ENCODE measurements at places on chromosomes 12 and 14.
A peak's percentile ranks its signal among the peaks of the same experiment; 100 is the strongest.

GRCh38 chr12:113088971-113089756 lies 32.6 kb downstream of the DTX1 start:
- DNase-seq: no peak

GRCh38 chr14:103296007-103296406 lies 38.0 kb upstream of the EIF5 start:
- no peak for DNase-seq

DNA sequence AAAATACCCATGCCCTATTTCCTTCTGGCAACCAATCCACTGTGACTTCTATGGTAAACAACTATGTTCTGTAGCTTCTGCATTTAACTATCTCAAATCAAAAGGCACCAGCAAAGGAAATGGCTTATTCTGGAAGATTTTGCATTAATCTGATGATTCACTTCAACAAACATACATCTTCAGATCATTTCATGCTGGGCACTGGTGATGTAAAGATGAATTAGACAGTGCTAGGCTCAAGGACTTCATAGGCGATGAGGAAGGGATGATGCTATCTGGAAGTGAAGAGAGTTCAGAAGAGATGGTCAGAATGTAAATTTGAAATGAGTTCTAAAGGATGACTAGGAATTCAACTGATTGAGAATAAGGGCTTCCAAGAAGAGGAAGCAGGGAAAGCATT lies 363.3 kb downstream of the PAWR start:
- no peak for DNase-seq

DNA sequence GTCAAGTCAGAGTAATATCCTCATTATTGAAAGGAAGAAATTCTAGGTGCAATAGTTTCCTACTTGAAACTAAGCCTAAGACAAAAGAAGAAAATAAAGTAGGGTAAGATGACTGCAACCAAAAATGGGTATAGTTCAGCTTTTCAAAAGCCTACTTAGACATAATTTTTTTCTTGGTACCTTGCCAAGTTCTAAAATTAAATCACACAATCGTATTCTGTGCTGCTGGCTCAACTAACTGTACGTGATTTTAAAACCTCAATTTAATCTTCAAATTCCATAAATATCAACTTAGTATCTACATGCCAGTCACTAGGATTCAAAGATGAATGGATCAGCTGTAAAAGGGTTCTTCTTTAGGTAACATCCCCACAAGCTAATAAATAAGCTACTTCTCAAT lies 56.9 kb downstream of the SCAF11 start:
- no peak for DNase-seq

- no peak for DNase-seq
Measured at GRCh38 chr14:67068251-67068650, 121.0 kb upstream of the GARIN2 start.

DNA sequence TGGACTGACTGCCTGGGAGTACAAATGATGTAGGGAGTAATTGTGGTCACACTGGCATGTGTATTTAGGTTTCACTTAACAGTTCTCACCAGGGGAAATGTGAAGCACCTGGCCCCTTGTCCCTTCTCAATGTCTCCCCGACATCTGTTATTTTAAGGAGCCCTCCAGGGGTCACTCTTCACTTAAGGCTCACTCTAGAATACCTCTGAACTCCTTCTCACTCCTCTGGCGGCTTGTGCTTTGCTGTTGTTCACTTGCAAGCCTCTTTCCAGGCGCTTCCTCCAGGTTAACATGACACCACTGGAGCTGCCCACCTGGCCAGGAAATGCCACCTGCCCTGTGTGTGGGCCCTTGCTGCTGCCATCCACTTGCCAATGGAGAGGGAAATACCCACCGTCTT lies 56.5 kb upstream of the GZMB start:
- DNase-seq: peak; percentile 60

GRCh38 chr12:9730011-9730410 lies 2.9 kb downstream of the CLECL1 start:
- no peak for DNase-seq

- DNase-seq: no peak
Measured at GRCh38 chr12:18151036-18151435, 61.0 kb upstream of the RERGL start.

DNA sequence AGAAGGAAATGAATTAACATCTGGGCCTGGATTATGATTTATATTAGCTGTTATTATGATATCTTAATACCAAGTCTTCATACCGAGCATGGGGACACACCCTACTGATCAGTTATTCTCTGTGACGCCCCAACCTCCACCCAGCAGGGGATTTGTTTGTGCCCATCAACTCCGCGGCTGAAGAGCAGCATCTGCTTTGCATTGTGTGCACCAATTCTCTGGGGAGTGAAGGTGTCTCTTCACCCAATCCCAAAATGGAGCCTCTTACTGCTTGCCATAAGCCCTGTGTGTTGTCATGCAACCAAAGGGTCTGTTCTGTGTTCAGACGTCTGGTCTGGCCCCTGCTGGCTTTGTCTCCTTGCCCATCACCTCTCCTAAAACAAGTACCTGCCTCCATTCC lies 25.4 kb downstream of the DHRS2 start:
- DNase-seq: no peak

DNA sequence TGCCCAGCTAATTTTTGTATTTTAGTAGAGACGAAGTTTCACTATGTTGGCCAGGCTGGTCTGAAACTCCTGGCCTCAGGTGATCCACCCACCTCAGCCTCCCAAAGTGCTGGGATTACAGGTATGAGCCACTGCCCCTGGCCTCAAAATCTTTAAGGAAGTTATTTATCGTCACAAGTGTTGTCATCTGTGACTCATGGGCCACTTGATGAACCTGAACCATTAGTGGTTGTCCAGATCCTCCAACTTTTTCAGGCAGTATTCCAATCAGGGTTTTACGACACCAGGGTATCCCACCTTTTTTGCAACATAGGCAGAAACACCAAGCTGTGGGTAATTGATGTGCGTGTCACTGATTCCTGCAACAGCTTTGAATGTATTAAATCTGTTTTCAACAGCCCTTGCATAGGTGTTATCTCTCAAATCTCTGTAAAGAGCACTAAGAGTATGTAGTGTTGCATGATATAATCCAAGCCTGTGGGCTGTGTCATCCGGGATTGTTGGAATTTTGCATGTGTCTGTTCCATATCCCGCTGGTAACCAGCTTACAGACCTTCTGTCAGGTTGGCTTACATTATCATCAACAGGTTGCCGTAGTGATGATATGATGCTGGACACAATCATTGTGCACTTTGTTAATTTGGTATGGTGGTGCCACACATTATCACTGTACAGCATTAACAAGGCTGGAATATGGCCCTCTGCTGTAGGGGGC lies 79.3 kb upstream of the SCN8A start:
- no peak for DNase-seq

- no peak for DNase-seq
Measured at GRCh38 chr14:33467971-33468370, 482.9 kb downstream of the EGLN3 start.

- no peak for DNase-seq
Measured at GRCh38 chr14:33229269-33229929, 290.7 kb downstream of the NPAS3 start.

- DNase-seq: no peak
Measured at GRCh38 chr12:83893101-83893500, 1019.5 kb downstream of the SLC6A15 start.

- DNase-seq: no peak
Measured at GRCh38 chr14:97874394-97874793, 1077.2 kb downstream of the VRK1 start.

- DNase-seq: no peak
Measured at GRCh38 chr14:34059037-34059924, 108.4 kb upstream of the EGLN3 start.

DNA sequence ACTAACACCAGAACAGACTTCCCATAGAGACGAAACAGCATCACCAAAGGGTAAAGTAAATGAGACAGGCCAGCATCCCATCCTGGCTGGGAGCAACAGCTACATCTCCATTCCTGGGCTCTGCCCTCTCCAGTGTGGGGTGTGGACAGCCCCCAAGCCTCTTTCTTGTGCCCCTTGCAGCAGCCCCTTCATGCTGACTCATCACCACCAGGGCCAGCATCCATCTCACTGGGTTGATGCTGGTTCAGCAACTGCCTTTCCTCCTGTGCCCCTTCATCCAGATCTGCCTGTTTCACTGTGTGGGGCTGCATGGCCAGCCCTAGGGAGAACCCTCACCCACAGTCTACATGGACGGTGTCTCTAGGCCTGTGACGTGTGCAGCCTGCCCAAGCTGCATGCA lies 569.1 kb upstream of the TBX3 start:
- no peak for DNase-seq

- DNase-seq: no peak
Measured at GRCh38 chr12:87259391-87259790, 769.8 kb downstream of the C12orf50 start.

GRCh38 chr14:51482102-51482501 lies 169.6 kb upstream of the FRMD6 start:
- no peak for DNase-seq

GRCh38 chr14:96299441-96299840 lies 43.4 kb downstream of the BDKRB1 start:
- DNase-seq: no peak

GRCh38 chr12:52058631-52059361 lies 7.6 kb downstream of the NR4A1 start:
- no peak for DNase-seq

GRCh38 chr12:1642513-1642912 lies 13.5 kb downstream of the WNT5B start:
- DNase-seq: no peak

- DNase-seq: peak; percentile 65
Measured at GRCh38 chr12:6423267-6424007, 21.3 kb upstream of the CD27 start.

DNA sequence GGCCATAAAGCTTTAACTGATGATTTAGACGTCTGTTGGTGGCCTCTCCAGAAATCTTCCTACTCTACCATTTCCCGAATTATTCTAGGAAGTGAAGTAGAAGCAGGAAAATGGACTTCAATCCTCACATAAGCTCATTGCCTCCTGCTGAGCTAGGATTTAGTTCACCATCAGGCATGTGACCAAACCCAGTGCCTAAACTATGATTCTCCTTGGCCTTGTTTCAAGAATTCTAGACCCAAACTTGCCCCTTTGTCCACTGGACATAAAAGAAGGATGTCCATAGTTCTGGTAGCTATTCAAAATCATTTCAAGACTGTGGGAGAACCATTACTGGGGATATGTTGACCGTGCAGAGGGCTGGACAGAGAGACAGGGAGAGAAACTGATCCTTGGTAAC lies 105.8 kb downstream of the C12orf50 start:
- DNase-seq: no peak

GRCh38 chr12:6764011-6764828 lies 1.9 kb upstream of the PTMS start:
- DNase-seq: peak; percentile 99

DNA sequence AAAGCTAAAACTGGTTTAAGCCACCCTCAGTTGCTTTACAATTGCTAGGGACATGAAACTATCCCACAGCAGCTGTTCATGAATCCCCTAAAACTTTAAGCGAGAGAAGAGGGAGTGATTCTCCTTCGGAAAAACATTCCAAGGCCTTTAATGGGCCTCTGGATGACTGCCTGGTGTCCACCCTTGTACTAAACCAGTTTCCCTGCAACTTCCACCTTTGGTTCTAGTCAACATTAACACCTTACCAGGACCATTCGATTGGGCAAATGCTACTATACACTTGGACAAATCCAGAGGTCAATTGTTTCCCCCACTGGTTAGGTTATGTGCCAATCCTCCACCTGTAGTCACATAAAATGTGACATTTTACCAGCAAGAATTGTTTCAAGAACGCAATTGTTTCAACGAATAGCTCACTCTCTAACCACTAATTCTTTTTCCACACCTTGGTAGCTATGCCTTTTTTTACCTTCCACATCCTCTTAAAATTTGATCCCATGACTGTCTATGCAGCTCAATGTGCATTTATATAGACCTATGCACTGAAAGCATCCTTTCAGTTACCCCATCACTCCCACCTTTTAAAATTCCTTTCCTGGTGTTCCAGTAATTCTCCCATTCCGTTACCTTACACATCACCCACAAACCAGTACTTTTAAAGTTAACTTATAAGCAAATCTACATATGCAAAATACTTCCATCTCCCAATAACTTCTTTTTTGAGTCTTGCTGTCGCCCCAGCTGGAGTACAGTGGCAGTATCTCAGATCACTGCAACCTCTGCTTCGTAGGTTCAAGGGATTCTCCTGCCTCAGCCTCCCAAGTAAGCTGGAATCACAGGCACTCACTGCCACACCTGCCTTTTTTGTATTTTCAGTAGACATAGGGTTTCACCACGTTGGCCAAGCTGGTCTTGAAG lies 3.6 kb downstream of the UBC start:
- DNase-seq: no peak

DNA sequence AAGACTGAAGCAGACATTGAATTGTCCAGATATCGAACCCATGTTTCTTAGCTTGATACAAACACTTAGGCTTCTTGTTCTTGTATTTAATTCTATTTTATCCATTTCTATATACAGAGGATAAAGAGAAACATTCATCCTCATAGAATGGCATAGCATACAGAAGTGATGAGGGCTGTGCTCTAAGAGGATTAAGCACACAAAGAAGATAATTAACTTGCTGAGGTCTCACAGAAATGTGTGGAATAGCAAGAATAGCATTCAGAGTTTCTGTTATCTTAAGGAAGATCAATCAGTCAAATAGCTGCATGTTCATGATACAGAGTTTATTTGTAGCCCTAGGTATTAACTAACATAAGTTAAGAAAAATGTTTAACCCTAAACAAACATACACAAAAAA lies 27.3 kb upstream of the STRAP start:
- DNase-seq: no peak

DNA sequence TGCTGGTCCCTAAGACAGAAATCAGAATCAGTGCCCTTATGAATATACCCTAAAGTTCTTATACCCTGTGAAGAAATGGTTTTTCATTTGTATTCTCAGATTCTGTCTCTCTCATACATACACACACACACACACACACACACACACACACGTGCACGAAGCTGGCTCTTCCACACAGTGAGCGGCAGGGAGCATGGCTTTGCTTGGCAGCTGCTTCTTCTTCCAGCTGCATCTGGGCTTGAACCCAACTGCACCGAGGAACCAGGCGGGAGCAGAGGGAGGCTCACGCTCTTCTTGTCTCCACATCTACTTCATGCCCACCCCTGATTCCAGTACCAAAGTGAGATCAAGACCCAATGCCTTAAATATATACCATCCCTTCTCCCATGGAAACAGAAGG lies 19.4 kb downstream of the GRIN2B start:
- DNase-seq: no peak

GRCh38 chr14:84857571-84857970 lies 672.4 kb upstream of the FLRT2 start:
- DNase-seq: no peak

DNA sequence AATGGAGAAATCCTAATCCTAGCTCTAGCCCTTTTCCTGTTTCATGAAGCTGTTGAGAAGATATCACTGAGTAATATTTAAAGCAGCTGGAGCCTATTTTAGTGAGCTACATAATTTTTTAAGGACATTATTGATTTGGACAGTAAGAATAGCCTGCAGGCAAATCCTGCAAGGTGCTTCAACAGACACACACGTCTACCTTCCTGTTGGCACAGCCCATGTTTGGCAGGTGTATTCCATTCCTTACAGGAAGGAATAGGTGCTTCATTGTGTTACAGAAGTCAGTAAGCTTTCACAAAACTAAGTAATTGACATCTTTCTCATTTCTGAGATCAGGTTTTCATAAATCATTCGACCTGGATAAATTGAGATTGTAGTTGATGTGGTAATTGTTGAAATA lies 50.6 kb downstream of the FOXA1 start:
- DNase-seq: peak; percentile 6

- peak; percentile 51 for DNase-seq
Measured at GRCh38 chr14:100384819-100385813, 62.0 kb downstream of the SLC25A47 start.

Data from DMS79 (cell line).